ENCODE measurements at places on chromosomes 3 and 15.
A peak's percentile ranks its signal among the peaks of the same experiment; 100 is the strongest.

DNA sequence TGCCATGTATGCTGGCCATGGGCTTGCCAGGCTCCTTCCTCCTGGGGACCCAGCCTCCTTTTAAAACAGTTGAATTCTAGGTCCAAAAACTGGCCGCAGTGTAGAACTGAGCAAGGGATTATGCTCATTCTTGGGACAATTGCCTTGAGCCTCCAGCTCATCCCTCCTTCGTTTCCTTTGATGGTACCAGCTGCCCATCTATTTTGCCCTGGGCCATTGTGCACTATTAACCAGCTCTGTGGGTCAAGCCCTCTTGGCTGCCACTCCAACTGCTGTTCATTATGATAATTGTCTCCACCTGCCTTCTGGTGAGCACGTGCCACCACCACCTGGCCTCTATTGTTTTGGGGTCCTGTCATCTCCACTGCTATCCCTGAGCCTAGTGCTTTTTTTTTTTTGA, 75.8 kb upstream of the SYN2 start:
- DNase-seq, result peak; percentile 13

DNA sequence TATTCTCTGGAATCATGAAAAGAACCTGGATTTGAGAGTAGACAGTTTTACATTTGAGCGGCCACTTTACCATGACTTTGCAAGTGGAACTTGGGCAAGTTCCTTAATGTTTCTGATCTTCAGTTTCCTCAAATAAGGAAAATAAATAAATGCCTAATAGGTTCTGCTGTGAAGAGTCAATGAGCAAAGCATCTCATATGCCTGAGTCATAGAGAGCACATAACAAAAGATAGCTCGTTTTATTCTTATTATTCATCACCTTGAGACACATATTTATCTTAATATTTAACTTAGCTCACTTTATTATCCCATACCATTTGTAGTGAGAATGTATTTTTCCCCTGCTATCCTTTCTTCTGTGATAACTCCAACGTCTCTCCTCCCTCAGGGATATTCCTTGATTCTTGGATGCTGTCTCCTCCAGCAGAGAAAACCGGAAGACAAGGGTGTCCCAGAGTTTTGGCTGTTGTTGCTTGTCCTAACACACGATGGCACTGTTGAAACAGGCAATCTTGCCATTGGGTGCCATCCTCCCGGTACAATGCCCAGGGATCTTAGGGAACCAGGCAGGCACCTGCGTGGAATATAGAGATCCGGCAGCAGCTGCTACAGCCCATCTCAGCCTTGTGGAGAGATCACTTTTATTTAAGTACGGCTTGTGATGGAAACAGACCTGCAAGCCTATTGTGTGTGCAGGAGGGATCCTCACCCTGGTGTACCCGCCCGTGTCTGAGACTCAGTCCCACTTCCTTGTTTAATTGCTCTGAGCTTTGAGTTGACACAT, 33.3 kb upstream of the VPS33B start:
- peak; percentile 51 for DNase-seq

GRCh38 chr3:31027191-31027761, 132.8 kb upstream of the GADL1 start:
- DNase-seq, result no peak

- DNase-seq, result no peak
Observed at GRCh38 chr3:10259036-10259435, 10.8 kb downstream of the TATDN2 start.

DNA sequence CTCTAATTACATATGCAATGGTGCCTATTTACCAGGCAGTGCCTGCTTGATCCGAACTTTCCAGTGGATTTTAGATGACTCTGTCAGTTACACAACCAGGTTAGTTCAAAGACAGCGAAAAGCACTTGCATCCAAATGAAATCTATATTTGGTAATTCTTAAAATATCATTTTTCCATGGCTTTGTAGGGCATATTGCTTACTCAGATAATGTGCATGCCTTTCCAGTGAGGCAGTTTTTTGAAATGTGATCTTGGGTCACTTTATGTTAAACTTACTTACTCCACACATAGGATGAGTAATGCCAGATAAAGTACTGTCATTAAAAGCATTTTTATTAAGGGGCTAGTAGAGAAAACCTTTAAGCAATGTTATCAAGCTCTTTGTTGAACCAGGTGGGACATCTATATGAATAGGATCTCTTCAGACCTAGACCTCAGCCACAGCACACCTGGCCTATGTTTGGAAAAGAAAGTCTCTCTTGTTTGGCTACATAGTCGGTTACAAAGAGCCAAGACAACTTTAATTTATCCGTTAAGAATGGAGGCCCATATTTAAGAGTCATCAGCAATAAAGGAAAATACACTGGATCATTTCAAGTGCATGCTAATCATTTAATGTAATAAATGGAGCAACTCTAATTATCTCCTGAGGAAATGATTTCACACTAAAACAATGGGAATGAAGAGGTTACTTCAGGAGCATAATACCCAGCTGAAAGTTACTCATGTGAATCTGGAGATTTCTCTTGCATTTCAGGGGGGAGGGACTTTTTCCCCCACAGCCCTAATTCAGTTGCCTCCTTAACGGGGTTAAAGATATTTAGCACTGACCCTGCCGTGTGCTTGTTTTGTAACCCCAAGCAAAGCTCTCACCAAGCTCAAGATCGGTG, 56.3 kb upstream of the TMCO5A start:
- no peak for DNase-seq

DNA sequence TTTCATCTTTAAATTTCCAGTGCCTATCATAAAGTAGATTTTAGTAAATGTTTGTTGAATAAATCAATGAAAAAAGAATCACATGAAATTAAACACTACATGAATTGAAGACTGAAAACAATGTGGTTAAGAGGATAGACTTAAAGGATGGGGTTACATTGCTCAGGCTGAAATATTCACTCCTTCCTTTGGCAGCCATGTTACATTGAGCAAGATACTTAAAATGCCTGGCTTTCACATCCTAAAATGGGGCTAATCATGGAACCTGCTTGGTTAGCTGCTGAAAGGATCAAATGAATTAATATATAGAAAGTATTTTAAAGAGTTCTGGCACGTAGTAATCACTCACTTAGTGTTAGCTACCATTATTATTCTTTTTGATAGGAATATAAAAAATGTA, 196.9 kb upstream of the SLC2A2 start:
- DNase-seq, result no peak

DNA sequence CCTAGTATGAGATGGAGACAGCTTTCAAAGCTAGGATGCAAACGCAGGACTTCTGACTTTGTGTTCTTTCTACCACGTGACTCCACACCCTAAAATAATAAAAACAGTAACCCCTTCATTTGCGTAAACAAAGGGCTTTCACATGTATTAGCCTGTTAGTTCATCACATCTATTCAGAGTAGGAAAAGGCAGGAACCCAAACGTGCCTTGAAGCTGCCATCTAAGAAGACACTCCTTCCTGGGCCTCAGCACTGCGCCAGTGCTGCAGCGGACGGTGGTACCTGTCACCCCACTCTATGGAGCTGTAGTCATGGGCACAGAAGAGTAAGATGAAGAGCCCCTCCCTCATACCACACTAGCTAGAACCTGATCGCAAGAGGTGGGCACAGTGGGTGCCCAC, 34.3 kb downstream of the PLD1 start:
- no peak for DNase-seq

DNA sequence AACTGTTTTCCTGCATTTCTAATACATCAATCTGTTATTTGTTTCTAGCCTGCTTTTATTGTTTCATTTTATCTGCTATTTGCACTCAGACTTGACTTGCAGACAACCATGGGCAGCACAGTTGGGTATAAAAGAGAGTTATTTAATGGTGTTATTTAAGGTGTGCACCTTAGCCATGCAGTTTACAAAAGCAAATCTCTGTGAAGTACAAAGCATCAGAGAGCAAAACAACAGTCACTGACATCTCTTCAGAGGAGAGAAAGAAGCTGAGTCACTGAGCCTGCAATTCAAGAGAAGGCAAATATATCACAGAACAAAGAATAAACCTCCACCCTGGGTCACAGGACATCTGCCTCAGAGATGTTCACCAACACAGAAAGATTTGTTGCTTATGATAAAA, 255.9 kb upstream of the ICE2 start:
- no peak for DNase-seq

GRCh38 chr3:62679988-62680387, 195.2 kb downstream of the CADPS start:
- no peak for DNase-seq

Measured in NCI-H1105 (cell line).